NCI-H2029 treated with DMSO at 0.1 percent for 48 hours (cell line): ENCODE measurements at places on chromosomes 11 and 22.
A peak's percentile ranks its signal among the peaks of the same experiment; 100 is the strongest.

GRCh38 chr22:39308614-39309363, 10.6 kb downstream of the RPL3 start:
- no peak for DNase-seq

DNA sequence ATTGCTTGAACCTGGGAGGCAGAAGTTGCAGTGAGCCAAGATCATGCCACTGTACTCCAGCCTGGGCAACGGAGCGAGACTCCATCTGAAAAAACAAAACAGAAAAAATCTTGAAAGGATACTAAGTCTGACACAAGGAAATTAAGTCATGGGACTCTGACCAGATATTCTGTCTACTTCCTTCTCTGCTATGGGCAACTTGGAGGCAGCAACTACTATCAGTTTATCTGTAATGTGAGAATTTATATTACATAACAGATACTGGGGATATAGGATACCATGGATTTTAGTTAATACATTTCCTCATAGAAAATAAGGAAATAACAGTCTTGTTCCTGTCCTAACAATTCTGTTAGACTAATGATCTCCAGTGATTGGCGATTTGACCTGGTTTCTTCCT, 1.6 kb upstream of the SGSM3 start:
- no peak for DNase-seq

DNA sequence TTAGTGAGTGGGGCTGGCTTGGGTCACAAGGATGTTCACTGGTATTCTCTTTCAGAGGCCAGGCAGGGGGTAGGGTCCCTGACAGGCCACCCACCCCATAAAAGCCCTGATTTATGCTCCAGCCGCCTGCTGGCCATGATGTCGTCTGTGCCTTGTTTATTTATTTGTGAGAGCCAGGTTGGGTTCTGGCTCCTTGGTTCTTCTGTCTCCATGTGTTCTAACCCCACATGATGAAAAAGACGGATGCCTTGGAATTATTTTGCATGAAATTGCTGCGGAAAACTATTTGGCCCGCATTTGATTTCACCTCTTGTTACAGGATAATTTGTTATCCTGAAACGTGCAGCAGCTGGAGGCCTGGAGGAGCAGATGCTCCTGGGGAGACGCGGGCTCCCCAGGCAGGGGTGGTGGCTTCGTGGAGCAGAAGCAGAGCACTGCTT, 46.3 kb upstream of the WNT11 start:
- no peak for DNase-seq

DNA sequence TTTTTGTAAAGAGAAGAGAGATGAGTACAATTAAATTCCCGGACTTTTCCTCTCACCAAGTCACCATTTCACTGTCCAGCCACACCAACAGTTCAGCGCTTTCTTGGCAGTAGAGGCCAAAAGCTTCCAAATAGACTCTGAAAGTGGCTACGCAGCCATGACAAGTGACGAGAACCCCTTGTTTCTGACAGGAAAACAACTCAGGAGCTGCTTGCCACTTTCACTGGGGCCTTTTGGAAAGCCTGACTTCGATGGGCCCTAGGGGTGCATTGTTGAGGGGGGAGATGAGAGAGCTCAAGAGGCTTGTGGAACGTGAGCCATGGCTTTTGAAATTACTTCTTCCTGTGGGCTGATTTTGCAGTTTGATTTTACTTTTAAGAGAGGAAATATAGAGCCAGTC, 422.1 kb upstream of the FAT3 start:
- no peak for DNase-seq

DNA sequence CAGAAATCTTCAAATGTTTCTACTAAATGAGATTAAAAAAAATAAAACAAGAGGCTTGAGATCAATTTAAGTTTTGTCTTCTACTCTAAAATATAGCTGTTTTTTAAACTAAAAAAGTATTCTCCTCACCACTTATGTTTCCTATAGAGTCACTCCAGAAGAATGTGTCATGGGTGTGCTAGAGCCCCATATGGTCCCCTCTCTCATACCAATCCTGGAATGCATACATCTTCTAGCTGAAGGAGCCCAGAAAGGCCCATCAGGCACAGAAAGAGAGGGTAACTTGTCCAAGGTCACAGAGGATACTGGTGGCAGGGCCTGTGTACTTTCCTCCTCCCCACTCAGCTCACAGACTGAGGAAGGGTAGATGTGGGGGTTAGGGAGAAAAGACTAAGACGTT, 34.4 kb downstream of the RELT start:
- no peak for DNase-seq

DNA sequence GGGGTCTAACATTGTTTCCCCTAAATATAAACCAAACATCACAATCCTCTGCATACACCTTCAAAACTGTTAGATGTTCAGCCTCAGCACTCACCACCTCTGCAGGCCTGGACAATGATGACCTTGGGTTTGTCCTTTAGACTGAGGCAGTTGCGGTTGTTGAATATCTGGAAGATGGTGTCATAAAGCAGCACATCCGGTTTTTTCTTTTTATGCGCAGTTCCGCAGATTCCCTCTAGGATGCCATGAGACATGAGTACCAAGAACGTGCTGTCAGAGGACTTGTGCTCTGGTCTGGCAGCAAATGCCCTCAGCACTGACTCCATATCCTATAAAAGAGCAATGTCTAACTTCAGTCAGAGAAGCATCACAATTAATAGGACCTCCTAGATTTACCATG, 22.8 kb downstream of the CASP5 start:
- DNase-seq = no peak

- DNase-seq = peak; percentile 39
Measured at GRCh38 chr11:111309215-111309915, 11.0 kb downstream of the POU2AF3 start.

- no peak for DNase-seq
Measured at GRCh38 chr11:88886796-88887195, 179.0 kb downstream of the GRM5 start.

GRCh38 chr11:83543706-83544439, 257.7 kb upstream of the CCDC90B start:
- no peak for DNase-seq
